Activated T-cell treated with anti-CD3 and anti-CD28 coated beads, Interleukin-2, amount 50 U/mL, for 72 hours (primary cell): ENCODE measurements at places on chromosomes 13 and 19. TPM values are rescaled to one million over a fixed set of nuclear protein-coding genes. Genes with fewer than 3 reads are reported as not detected.
A peak's percentile ranks its signal among the peaks of the same experiment; 100 is the strongest.

Gene ZNF578
- total RNA-seq = 0.93 TPM

Gene NLRP4
- total RNA-seq = not detected

DNA sequence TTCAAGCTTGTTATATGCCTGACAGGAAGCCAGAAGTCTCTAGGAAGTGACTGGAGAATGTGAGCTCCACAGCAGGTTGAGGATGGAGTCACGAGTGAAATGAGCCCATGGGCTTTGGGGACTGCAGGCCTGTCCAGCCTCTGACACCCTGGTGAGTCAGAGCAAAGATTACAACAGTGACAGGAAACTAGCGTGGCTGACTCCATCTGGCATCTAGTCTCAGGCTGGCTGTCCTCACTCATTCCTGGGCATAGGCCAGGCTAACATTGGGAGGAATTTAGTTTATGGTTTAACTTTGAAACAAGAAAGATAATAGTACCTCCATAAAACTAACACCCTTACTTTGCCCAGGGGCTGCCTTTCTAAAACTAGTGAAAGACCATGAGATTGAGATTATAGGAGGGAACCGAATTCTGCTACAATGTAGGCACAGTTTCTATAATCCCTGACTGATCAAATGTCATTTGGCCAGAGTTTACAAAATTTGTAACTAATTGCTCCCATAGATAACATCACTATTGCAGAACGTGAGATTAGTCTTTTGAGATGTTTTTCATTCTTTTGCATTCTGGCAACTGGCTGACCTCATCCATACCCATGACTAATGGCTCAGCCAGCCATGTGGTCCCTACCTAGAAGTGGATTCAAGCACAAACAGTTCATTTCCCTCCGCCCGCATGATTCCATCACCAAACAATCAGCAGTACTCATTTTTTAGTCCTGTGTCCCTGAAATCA, 28.4 kb downstream of the PSG1 start:
- DNase-seq = no peak

DNA sequence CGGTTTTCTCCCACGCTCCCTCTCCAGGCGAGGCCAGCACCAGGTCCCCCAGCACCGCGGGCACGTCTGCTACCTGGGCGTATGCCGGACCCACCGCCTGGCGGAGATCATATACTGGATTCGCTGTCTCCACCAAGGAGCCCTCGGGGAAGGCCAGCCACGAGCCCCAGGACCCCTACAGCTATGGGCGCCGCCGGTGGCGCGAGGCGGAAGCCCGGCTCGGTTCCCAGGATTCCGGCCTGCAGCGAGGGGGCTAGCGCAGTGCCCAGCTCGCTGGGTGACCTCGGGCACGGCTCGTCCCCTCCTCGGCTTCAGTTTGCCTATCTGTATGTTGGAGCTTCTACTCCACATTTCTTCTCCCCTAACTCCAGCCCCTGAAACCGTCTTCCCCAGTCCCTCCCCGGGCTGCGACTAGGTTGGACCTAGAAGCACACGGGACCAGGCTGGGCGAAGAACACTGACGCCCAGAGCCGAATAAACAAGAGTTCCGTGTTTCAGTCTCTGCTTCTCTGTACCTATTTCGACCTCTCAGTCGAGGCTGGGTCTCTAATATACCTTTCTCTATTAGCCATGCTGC, 749 bp upstream of the CPT1C start:
- DNase-seq = no peak

DNA sequence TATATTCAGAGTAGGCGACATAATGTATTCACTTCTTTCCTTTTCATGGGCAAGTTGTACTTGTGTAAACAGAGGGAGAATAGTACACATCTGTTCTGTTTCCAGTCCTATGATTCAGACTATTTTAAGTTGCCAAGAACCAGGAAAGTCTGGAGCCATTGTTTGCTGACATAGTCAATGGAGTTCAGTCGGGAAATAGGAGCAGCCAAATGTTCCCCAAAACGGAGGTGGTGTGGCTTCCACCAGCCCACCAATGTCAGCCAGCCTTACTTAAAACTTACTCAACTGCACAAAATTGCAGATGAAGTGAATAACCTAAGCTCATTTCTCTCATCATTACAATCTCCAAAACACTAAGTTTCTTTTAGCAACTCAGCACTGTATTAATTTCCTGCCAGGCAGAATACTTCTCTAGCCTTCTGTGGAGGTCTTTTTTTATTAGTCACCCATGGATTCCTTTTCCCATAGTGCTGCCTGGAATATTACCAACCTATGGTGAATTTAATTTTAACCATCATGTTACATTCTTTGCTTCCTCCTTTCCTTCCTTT, 22.3 kb upstream of the CSNK1A1L start:
- DNase-seq = no peak

GRCh38 chr13:31330236-31330635, 130.5 kb downstream of the B3GLCT start:
- no peak for DNase-seq

- no peak for DNase-seq
Observed at GRCh38 chr13:36157480-36157879, 26.3 kb upstream of the DCLK1 start.

DNA sequence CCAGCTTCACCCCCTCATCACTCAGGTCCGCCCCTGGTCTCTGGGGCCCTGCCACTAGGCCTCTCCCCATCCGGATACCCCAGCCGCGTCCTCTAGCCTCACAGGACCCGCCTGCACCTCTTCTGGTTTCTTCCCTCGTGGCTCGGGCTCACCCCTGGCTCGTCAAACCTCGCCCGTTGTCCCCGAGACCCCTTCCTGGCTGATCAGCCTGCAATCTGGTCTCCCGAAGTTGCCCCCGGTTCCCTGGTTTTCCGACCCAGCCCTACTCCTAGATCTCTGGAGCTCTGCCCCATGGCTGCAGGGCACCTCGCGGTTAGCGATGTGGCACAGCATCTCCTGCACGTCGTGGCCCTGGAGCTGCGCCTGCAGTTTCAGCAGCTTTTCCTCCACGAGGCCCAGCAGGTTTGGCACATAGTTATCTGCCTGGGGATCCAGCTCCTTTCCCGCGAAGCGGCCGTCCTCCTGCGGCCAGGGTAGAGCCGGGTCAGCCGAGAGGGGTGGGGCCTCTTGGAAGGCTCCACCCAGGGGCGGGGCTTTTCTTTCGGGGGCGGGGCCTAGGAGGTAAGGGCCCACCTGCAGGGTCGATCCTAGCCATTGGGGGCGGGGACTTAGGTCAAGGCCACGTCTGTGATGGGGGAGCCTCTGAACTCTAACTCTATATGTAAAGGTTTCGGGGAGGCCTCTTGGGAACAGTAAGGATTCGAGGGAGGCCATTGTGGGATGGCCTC, 2.4 kb upstream of the RGL3 start:
- DNase-seq = peak; percentile 65
